ENCODE measurements at places on chromosomes 16 and 17.

DNA sequence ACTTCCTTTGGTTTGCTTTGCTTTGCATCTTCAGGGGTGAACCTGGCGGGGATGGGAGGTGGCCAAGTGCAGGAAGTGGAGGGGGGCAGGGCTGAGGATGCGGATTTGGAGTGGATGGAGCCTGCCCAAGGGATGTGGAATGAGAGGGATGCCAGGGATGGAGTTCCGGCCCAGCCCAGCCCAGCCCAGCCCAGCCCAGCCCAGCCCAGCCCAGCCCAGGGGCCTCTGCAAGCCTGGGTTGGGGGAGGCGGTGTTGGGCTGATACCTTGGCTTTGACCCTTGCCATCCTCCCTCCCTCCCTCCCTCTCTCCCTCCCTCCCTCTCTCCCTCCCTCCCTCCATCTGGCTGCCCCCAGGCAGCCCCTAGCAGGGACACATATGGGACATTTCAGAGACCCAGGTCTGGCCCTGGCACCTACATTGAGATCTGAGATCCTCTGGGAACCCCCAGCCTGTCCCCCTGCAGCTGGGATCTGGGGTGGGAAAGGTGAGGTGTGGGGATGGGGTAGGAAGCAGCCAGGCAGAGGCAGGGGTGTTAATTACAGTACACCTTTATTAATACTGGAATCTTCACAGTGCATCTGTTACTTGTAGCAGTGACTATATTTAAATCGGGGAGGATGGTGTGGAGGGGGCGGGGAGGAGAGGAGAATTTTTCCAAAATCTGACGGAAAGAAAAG lies 14.5 kb downstream of the IL34 start:
- DNase-seq: no peak

- no peak for DNase-seq
These were observed 6.0 kb downstream of the UBALD1 start for GRCh38 chr16:4608704-4608980.

DNA sequence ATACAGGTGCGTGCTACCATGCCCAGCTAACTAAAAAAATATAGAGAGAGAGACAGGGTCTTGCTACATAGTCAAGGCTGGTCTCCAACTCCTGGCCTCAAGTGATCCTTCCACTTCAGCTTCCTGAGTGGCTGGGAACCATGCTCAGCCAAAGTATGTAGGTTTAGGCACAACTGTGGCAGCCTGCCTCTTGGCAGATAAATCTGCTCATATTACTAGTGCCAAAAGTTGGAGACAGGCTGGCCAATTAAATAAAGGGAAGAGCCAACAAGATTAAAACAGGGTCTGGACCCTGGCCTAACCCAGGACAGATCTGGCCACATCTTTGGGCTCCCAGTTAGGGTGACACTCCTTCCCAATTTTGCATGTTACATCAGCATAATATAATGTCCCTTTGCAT lies 151.7 kb downstream of the CBLN1 start:
- DNase-seq: no peak

GRCh38 chr17:48587276-48588073 lies 2.6 kb downstream of the HOXB3 start:
- no peak for DNase-seq

DNA sequence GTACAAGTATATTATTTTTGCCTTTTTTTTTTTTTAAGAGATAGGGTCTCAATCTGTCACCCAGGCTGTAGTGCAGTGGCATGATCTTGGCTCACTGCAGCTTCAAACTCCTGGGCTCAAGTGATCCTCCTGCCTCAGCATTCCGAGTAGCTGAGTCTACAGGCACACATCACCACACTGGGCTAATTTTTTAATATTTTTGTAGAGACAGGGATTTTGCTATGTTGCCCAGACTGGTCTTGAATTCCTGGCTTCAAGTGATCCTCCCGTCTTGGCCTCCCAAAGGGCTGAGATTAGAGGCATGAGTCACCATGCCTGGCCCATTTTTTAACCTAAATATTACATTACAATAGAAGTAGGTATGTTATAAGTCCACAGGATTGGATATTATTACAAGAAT lies 3.2 kb downstream of the TERB1 start:
- no peak for DNase-seq

- no peak for DNase-seq
These were observed 132.2 kb downstream of the IRF8 start for GRCh38 chr16:86031141-86031678.
